ENCODE measurements at places on chromosomes 3 and 15.

DNA sequence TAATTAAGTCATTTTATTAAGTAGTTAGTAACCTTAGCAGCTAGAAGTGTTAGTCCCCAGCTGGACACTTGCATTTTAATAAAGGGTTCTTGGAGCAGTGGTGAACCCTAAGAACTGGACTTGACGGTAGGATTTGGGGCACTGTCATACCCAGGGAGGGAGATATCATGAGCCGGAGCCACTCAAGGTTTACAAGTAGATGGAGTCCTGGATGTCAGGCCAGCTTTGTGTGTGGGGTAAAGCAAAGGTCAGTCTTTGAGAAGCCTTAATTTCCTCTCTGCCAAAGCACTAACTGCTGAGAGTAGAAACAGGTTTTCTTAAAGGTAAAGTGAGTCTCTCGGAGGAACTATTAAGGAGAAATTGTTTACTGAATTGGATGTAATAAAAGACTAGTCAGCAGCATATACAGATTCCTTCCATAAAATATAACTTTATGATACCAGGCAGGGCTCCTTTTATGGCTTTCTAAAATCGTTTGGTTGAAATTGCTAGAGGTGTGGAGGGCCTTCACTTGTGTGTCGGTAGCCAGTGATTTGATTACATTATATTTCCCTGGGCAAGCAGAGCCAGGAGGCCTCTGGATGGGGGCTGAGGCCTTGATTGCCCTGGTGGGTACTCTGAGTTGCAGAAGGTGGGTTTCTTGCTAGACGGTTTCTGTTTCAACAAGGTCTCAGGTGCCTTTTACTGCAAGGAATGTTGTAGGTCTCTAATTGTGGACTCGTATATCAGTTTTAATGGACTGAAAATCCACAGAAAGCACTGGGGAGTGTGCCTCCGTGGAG is 23.1 kb downstream of the SQOR start:
- DNase-seq, result no peak

DNA sequence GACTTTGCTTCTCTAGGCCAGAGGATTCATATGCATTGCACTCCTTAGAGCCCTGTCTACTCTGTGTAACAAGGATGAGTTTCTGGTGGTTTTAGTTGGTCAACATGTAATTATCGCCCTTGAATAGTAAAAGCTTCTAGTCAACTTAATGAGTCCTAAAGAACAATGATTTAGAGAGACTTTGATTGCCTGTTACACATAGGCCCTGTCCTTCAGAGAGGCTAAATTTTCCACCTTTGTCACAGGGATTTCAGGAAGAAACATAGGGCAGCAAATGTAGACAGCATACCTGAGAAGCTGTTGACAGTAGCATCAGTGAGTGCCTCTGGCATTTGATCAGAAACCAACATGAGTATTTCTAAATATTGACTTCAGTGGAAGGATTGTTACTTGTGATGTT is 7.1 kb downstream of the BTLA start:
- no peak for DNase-seq

DNA sequence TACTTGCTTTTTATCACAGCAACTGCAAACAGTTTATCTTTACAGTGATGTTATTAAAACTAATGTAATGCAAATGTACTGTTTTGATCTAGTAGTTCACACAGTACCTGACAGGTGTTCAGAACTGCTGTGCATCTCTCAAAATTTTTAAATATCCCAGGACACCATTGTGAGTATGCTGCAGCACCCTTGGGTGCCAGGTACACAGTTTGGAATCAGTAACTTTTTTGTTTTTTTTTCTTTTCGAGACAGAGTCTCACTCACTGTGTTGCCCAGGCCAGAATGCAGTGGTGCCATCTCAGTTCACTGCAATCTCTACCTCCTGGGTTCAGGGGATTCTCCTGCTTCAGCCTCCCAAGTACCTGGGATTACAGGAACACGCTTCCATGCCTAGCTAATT is 3.0 kb downstream of the KNL1 start:
- no peak for DNase-seq

DNA sequence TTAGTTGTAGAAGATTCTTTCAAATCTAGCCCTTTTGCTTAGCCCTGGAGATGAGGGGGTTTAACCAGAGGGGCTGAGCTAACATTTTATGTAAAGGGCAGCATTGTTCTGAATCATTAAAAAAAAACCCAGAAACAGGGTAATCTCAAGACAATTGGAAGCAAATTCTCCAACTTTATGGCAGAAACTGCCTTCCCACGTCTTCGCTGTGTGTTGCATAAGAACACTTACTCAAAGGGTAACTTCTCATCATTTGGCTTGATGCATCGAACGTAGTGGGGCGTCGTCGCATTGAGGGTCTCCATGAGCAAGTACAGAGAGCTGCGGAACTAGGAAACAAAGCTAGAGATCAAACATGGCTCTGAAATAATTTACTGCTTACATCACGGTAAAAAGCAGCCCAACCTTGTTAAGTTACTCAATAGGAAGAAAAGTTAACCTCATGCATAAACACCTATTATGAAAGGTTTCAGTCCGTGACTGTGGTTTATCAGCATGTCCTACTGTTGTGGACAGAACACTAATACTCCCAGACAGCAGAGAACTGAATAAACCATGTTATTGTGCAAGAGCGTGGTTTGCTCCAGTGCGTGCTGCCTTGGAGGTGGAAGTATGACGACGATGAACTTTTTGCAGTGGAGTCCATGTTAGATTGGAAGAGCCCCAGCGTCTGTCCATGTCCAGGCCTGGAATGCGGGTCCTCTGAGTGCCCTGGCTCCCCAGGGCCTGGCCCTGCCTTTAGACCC is 48.7 kb downstream of the MYO5C start:
- peak; percentile 72 for DNase-seq

GRCh38 chr3:30505866-30506520 is 100.4 kb upstream of the TGFBR2 start:
- peak; percentile 41 for DNase-seq

GRCh38 chr15:26864664-26865191 is 2.1 kb upstream of the GABRA5 start:
- DNase-seq, result peak; percentile 36

DNA sequence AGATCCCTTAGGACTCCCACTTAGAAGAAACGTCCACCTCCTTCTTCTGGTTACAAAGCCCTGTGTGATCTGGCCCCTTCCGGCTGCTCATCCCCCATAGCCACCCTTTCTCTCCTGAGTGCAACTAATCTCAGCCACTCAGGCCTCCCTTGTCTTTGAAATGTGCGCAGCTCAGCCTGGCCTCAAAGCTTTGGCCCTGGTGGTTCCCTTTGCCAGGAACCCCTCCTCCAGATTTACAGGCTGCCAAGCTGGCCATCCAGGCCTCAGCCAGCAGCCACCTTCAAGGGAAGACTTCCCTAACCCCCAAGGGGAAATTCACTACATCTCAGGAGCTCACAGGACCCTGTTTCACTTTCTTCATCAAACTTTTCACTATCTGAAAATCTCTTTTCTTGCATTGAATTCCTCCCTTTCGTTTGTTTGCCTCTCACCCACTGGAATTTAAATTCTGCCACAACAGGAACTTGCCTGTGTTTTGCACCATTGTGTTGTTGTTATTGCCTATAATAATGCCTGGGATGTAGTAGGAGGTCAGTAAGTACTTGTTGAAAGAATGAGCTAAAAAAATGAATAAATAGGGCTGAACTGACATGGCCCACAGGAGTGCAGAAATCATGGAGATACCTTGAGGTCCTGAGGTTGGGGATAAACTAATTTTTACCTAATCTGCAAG is 109.5 kb upstream of the PFN2 start:
- no peak for DNase-seq

GRCh38 chr3:195003006-195003892 is 267.7 kb downstream of the XXYLT1 start:
- no peak for DNase-seq

DNA sequence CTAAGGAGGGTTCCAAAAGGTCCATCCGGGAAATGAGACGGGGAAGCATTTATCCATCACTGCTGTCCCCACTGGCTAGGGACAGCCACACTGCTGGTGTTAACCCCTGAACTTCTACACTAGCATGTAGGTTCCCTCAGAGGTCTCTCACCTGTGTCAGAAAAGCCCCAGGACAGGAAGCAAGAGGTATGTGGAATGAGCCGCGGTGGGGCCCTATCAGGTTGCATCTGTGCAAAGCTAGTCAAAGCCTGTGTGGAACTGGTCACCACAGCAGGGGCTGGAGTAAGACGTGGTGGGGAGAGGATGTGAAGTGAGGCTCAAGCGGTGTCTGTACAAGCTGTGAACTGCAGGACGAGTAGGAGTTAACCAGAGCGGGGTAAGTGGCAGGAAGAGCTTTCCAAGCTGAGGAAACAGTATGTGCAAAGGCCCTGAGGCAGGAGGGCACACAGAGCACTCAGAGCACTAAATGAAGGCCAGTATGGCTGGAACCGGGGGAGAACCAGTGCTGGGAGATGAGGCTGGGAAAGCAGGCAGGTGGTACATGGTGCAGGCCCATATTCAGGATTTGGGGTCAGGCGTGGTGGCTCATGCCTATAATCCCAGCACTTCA is 57.8 kb downstream of the MEGF11 start:
- no peak for DNase-seq

DNA sequence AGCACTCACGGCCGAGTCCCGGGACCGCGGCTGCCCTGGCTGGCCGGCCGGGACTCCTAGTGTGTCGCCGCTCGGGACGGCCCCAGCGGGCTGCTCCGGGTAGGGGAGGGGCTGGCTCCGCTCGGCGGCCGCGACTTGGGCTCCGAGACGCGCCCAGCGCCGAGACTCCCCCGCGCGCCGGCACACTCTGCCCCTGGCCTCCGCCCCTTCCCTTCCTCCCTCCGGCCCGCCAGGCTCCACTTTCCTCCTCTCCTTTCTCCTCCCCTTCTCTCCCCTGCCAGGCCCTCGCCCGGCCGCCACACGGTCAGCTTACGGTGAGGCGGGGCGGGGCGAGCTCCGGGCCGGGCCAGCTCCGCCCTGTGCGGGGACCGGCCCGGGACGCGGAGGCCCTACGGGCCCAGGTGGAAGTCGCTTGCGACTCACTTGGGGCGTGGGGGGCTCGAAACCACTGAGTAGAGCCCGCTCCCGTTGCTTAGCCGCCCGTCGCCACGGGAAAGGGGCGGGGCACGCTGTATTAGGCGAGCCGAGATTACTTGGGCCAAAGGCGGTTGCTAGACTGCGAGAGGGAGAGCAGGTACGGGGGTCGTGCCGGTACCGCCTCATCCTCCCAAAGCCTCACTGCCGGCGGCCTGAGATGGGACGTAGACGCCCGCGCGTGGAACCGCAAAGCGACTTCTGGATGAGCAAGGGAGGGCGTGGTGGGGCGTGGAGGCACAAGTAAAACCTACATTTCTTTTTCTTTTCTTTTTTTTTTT is at the start of gene ITGB5:
Gene ITGB5, minus strand, starts transcription at position 189 of the 755 bp plus-strand sequence. CDS start 365 bp downstream, outside the sequence.
- DNase-seq, result peak; percentile 63

- no peak for DNase-seq
Observed at GRCh38 chr3:194243172-194243837, 107.4 kb downstream of the HES1 start.

DNA sequence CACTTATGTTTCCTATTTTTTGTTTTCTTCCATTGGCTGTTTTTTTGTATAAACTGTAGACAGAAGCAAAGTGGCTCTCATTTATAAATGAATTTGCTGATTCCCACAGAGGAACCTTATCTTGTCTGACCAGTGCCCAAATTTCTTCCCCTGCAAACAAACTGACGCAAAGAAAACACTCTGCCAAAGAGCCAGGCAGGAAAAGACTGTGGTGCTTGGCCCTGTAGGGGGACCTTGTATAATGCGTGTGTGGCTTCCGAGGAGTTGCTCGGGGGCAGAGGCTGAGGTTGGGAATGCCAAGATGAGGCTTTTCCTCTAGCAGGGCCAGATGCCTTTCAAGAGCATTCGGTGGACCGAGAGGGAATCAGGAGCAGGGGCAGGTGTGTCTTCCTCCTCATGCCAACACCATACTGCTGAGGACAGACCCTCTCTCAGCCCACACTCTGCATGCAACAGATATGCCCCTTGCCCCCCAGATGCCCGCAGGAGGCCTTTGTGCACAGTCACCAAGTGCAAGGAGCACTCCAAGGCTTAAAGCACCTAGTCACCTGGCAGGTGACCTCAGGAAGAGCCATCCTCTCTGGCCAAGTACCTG is 104.3 kb upstream of the ABHD17C start:
- DNase-seq, result no peak

DNA sequence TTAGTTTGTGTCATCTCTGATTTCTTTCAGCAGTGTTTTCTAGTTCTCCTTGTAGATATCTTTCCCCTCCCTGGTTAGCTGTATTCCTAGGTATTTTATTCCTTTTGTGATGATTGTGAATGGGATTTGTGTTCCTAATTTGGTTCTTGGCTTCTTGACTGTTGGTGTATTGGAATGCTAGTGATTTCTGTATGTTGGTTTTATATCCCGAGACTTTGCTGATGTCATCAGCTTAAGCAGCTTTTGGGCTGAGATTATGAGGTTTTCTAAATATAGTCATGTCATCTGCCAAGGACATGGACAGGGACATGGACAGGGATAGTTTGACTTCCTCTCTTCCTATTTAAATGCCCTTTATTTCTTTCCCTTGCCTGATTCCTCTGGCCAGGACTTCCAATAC is 35.8 kb downstream of the MYO9A start:
- no peak for DNase-seq

DNA sequence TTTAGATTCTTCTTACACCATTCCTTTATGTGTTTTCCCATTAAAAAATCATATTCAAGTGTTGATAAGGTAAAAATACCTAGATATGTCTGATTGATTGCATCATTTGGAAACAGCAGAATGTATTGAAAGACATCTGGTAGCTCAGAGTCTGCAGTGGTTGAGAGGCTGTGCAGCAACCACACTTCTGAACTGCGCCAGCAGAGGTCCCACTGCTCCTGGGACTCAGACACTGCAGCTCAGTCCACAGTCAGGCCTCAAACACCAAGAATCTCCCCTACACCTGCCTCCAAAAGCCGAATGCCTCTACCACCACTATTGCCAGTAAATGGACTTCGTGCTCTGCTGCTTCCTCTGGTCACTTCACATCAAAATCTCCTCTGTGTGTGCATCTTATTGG is 176.9 kb upstream of the LMCD1 start:
- DNase-seq, result peak; percentile 27

DNA sequence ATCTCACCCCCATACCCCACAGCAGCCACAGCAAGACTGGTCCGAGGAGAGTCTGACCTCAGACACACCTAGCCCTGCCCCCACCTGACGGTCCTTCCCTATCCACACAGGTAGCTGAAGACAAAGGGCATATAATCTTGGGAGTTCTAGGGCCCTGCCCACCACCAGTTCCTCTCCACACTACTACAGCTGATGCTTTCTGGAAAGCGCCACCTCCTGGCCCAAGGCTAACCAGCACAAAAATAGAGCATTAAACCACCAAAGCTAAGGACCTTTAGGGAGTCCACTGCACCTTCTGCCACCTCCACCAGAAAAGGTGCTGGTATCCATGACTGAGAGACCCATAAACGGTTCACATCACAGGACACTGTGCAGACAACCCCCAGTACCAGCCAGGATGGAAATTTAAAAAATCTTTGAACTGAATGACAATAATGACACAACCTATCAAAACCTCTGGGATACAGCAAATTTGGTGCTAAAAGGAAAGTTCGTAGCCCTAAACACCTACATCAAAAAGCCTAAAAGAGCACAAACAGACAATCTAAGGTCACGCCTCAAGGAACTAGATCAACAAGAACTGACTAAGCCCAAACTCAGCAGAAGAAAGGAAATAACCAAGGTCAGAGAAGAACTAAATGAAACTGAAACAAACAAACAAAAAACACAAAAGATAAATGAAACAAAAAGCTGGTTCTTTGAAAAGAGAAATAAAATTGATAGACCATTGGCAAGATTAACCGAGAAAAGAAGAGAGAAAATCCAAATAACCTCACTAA is 122.1 kb upstream of the TPRG1 start:
- no peak for DNase-seq
